Suprapubic skin (tissue), 4 donors: ENCODE measurements at places on chromosomes 1 and 21.

- peaks cover 19% of the 10 kb centered on the region for H3K4me1 ChIP-seq
- H3K4me3 ChIP-seq = no peak overlapping the region
- no peaks in the 10 kb centered on the region for H3K36me3 ChIP-seq
- H3K27ac ChIP-seq = no peak overlapping the region
Observed at GRCh38 chr1:54583871-54584270, 35.8 kb downstream of the ACOT11 start.

DNA sequence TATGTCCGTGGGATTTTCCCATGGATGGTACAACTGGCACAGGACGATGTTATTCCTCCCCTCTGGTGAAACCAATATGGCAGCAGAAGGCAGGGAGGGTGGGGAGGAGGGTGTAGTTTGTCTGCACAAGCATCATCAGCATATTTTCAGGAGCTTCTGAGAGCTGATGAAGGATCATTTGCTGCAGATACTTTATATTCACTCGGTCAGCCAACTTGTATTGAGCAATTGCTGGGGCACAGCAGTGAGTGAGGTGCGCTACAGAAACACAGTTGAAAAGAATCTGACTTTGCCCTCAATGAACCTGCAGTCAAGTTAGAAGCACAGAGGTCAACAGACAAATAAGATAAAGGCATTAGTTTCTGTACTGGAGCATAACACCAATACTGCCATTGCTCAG lies 13.0 kb downstream of the PKP1 start:
- peaks cover 80% of the 10 kb centered on the region for H3K4me1 ChIP-seq
- peak overlapping the region; percentile 89 for H3K27ac ChIP-seq
- no peaks in the 10 kb centered on the region for H3K27me3 ChIP-seq
- no peak overlapping the region for H3K4me3 ChIP-seq

- no peaks in the 10 kb centered on the region for H3K27me3 ChIP-seq
- no peak overlapping the region for H3K27ac ChIP-seq
- DNase-seq = no peak
- H3K4me3 ChIP-seq = no peak overlapping the region
- peaks cover 7% of the 10 kb centered on the region for H3K4me1 ChIP-seq
Observed at GRCh38 chr1:15141935-15142539, 11.5 kb upstream of the TMEM51 start.

DNA sequence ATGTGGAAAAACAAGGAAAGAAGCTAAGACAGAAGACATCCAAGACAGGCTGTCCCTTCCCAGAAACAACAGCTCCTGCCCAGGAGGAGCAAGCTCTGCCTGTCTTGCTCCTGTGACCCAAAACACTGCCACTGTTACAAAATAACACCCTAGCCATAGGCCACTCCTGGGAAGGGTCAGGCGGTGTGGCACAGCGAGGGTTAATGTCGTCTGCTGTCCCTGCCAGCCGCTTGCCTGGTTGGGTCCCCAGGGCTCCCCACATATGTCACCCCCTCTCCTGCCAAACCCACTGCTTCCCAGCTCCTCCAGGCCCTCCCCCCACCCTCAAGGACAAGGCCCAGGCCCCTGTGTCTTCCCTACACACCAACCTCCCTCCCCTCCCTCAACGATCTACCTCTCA lies 3.9 kb upstream of the NHLH1 start:
- H3K27me3 ChIP-seq = no peaks in the 10 kb centered on the region
- H3K4me1 ChIP-seq = no peaks in the 10 kb centered on the region
- H3K4me3 ChIP-seq = no peak overlapping the region

GRCh38 chr21:25405984-25406383 lies 201.3 kb downstream of the MRPL39 start:
- no peak for DNase-seq
- no peak overlapping the region for H3K27ac ChIP-seq
- no peaks in the 10 kb centered on the region for H3K36me3 ChIP-seq
- H3K4me1 ChIP-seq = no peaks in the 10 kb centered on the region
- no peak overlapping the region for H3K4me3 ChIP-seq

DNA sequence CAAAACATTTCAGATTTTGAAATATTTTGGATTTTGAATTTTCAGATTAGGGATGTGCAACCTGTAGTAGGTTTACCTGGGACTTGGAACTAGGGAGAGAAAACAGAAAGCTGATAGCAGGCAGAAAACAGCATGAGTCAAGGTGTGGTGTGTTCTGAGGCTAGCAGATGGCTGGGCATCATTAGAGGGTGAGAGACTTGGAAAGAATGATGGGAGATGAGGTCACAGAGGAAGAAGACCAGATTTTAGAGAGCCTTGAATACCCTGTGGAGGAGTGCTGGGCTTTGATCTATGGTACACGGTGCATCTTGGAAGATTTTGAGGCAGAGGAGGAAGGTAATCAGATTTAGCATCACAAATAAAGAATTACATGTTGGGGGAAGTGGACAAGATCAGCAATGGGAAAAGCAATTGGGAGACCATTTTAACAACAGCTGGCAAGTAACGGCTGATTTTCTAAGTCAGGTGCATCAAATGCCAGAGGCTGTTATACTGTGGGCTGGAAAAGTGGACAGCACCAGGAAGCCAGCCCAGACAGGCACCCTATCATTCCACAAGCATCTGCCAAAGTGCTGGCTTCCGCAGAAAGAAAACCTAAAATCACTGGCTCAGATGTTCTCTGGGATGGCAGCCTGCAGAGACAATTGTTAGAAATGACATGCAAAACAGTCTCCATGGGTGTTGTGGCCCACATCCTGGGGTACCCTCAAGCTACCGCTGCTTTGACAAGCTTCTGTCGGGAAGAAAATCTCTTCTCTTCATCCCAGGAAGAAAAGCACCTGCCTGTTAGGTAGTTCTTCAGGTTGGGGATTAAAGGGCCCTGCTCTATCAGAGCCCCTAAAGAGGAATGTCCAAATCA lies 30.9 kb upstream of the CAMK1G start:
- H3K4me3 ChIP-seq = no peak overlapping the region
- no peak for DNase-seq
- peaks cover 4% of the 10 kb centered on the region for H3K27me3 ChIP-seq
- H3K36me3 ChIP-seq = no peaks in the 10 kb centered on the region
- no peak overlapping the region for H3K27ac ChIP-seq

DNA sequence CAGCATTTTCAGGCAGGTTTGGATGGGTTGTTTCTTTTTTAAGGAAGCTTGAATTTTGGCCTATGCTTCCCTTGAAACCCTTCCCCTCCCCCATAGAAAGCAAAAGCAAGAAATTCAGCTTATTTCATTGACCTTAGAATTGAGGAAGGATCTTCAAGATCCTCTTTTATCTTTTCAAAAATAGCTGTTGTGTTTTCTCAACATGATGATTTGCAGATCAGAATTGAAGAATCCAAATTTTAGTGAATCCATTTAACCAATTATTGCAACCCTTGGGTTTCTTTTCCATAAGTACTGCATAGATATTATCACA lies 73.7 kb downstream of the LRRC8C start:
- H3K4me3 ChIP-seq = no peak overlapping the region
- H3K27ac ChIP-seq = no peak overlapping the region
- DNase-seq = no peak
- no peaks in the 10 kb centered on the region for H3K36me3 ChIP-seq
- H3K4me1 ChIP-seq = no peaks in the 10 kb centered on the region

GRCh38 chr1:208036106-208036808 lies 125.3 kb upstream of the CD34 start:
- no peaks in the 10 kb centered on the region for H3K27me3 ChIP-seq
- peaks cover 3% of the 10 kb centered on the region for H3K4me1 ChIP-seq
- no peak overlapping the region for H3K4me3 ChIP-seq
- no peak for DNase-seq
- no peak overlapping the region for H3K27ac ChIP-seq

- peaks cover 85% of the 10 kb centered on the region for H3K36me3 ChIP-seq
- H3K4me3 ChIP-seq = no peak overlapping the region
- H3K27ac ChIP-seq = no peak overlapping the region
- peaks cover 5% of the 10 kb centered on the region for H3K4me1 ChIP-seq
Observed at GRCh38 chr1:43440358-43440757, 13.4 kb downstream of the HYI start.

- H3K36me3 ChIP-seq = no peaks in the 10 kb centered on the region
- no peaks in the 10 kb centered on the region for H3K27me3 ChIP-seq
- no peak overlapping the region for H3K27ac ChIP-seq
- DNase-seq = no peak
Observed at GRCh38 chr1:246425139-246425794, 81.8 kb downstream of the SMYD3 start.

DNA sequence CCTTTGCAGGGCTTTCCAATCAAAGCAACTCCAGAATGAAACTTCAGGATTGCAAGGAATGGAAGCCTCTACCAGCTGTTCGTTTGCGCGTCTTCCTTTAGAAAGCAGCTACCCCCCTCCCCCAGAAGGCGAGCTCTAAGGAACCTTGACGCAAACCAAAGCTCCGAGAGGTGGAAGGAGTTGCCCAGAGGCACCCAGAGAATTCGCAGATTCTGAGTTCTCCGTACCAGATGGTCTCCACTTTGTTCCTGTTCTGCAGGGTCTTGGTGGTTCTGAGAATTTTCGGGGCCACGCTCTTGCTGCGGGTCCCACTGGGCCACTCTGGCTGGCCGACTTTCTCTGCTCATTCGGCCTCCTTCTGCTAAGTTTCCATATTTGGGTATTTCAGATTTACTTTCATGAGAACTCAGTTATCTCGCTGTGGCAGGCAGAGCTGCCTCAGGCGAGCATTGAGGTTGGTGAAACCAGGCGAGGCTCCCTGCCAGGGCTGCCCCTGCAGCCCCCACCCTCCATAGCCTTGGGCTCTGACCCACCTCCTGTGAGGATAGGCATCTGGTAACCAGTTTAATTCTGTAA lies 801 bp downstream of the TRAF5 start:
- no peaks in the 10 kb centered on the region for H3K27me3 ChIP-seq
- H3K27ac ChIP-seq = peak overlapping the region; percentile 72
- no peaks in the 10 kb centered on the region for H3K36me3 ChIP-seq
- peak overlapping the region; percentile 79 for H3K4me3 ChIP-seq
- H3K4me1 ChIP-seq = peaks cover 49% of the 10 kb centered on the region
- DNase-seq = no peak

DNA sequence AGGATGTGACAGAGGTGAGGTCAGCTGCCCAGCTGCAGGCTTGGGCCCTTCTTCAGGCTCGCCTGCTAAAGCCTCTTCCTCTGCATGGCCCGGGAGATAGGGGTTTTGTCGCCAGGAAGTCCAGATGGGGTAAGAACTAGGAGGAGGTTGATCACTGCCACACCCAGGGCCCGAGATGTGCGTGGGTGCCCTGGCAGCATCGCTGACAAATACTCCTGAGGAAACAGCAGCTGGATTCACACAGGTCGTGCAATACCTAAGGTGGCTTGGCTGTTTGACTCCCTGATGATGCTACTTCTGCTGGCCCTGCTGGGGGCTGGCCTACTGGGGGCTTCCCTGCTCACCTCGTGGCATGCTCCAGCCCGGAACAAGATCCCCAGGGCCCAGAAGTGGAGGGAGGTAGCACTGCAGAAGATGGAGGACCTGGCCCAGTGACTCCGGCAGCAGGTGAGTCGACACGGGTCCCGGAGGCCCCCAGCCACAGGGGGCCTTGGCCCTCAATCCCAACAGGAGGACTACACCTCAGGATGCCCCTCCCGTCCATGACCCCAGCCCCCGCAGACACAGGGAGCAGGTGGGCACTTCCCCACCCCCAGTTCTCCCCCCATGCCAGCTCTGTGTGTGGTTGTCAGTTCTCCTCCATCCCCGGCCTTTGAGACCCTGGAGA lies 29.6 kb downstream of the FAAH start:
- peaks cover 32% of the 10 kb centered on the region for H3K27me3 ChIP-seq
- H3K27ac ChIP-seq = no peak overlapping the region
- H3K4me3 ChIP-seq = no peak overlapping the region
- H3K36me3 ChIP-seq = no peaks in the 10 kb centered on the region
- no peak for DNase-seq

DNA sequence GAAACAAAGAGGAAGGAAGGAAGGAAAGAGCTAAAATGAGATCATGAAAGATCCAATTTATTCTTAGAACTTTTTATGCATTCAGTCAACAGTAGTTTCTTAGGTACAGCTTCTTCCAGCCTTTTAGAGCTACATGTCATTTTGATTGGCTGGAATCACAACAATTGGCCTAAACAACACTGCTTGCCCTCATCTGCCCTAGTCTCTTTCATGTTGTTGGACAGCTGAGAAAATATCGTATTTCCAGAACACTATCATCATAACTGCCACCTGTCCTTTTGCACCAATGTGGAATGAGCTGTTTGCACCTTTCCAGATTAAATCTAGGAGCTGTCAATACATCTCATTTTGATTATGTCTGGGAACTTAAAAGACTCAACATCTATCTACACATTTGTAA lies 161.7 kb downstream of the TGFBR3 start:
- peaks cover 30% of the 10 kb centered on the region for H3K4me1 ChIP-seq
- H3K27ac ChIP-seq = no peak overlapping the region
- no peak overlapping the region for H3K4me3 ChIP-seq
- no peaks in the 10 kb centered on the region for H3K27me3 ChIP-seq

GRCh38 chr1:32761253-32761877 lies 55.8 kb downstream of the YARS1 start:
- peaks cover 93% of the 10 kb centered on the region for H3K4me1 ChIP-seq
- H3K4me3 ChIP-seq = peak overlapping the region; percentile 28
- peak overlapping the region; percentile 96 for H3K27ac ChIP-seq
- no peaks in the 10 kb centered on the region for H3K27me3 ChIP-seq
- H3K36me3 ChIP-seq = no peaks in the 10 kb centered on the region
- DNase-seq = no peak

- H3K4me1 ChIP-seq = peaks cover 11% of the 10 kb centered on the region
- H3K4me3 ChIP-seq = no peak overlapping the region
- H3K36me3 ChIP-seq = no peaks in the 10 kb centered on the region
- no peak overlapping the region for H3K27ac ChIP-seq
- peaks cover 36% of the 10 kb centered on the region for H3K27me3 ChIP-seq
Observed at GRCh38 chr1:200877839-200878551, 5.2 kb downstream of the GPR25 start.

GRCh38 chr1:214525535-214526019 lies 25.8 kb downstream of the PTPN14 start:
- peaks cover 16% of the 10 kb centered on the region for H3K4me1 ChIP-seq
- no peak for DNase-seq
- no peak overlapping the region for H3K4me3 ChIP-seq
- no peak overlapping the region for H3K27ac ChIP-seq

GRCh38 chr1:183636334-183636682 lies 725 bp upstream of the ARPC5 start:
- H3K4me3 ChIP-seq = peak overlapping the region; percentile 79
- H3K27me3 ChIP-seq = no peaks in the 10 kb centered on the region
- DNase-seq = no peak
- H3K36me3 ChIP-seq = no peaks in the 10 kb centered on the region
- peak overlapping the region; percentile 94 for H3K27ac ChIP-seq
- H3K4me1 ChIP-seq = peaks cover 45% of the 10 kb centered on the region

DNA sequence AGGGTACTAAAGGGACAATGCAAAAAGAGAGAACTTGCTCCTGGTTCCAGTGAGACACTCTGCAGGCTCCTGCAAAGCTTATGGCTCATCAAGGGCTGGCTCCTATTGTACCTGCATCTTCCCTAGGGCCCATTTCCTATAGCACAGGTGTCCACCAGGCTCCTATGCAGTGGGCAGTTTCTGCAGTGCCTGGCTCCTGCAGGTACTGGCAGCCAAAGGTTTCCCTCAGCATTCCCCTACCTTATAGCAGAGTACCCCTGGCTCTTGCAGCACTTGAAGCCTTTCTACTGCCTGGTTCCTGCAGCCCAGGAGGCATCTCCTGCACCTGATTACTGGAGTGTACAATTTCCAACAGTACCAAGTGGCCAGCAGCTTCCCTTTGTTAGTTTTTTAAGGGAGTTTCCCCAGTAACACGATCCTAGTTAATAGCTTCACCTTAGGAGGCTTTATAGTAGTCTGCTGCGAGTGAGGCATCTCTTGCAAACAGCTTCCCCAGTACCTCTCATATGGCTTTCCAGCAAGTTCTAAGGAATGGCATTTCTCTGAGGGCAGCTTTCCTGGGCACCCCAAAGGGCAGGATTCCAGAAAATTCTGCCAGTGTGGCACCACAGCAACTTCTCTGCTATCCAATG lies 141.7 kb downstream of the DENND1B start:
- H3K27me3 ChIP-seq = no peaks in the 10 kb centered on the region
- H3K36me3 ChIP-seq = peaks cover 18% of the 10 kb centered on the region
- no peaks in the 10 kb centered on the region for H3K4me1 ChIP-seq
